Activated naive CD8-positive, alpha-beta T cell treated with anti-CD3 and anti-CD28 coated beads for 36 hours (primary cell): ENCODE measurements at places on chromosomes 2 and 18. TPM values are rescaled to one million over a fixed set of nuclear protein-coding genes. Genes with fewer than 3 reads are reported as not detected.

DNA sequence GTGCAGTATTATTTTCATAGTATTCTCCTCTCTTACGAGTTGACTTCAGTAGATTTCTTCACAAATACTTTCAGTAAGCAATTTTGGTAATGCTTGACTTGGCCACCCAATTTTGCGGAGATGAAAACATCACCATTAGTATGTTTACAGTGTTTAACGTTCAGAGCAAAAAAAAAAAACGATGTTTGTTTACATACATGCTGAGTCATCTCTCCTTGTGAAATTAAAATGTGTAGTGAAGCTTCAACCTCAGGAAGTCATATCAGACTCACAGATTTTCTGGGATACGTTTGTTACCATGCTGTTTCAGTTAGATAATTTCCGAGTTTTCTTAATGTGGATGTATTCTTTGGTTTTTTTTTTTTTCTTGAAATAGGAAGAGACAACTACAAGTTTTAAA lies 100.1 kb downstream of the CTNNA2 start:
- no peaks in the 10 kb centered on the region for H3K4me1 ChIP-seq
- H3K27me3 ChIP-seq, result no peaks in the 10 kb centered on the region
- no peaks in the 10 kb centered on the region for H3K36me3 ChIP-seq
- no peak overlapping the region for H3K4me3 ChIP-seq
- no peak overlapping the region for H3K27ac ChIP-seq

- no peak overlapping the region for H3K4me3 ChIP-seq
- H3K27ac ChIP-seq, result no peak overlapping the region
- peaks cover 43% of the 10 kb centered on the region for H3K27me3 ChIP-seq
- DNase-seq, result no peak
- no peaks in the 10 kb centered on the region for H3K36me3 ChIP-seq
These were observed 292.5 kb downstream of the MTX2 start for GRCh38 chr2:176561706-176562105.

GRCh38 chr2:81513328-81513727 lies 1208.8 kb upstream of the LRRTM1 start:
- no peak overlapping the region for H3K4me3 ChIP-seq

DNA sequence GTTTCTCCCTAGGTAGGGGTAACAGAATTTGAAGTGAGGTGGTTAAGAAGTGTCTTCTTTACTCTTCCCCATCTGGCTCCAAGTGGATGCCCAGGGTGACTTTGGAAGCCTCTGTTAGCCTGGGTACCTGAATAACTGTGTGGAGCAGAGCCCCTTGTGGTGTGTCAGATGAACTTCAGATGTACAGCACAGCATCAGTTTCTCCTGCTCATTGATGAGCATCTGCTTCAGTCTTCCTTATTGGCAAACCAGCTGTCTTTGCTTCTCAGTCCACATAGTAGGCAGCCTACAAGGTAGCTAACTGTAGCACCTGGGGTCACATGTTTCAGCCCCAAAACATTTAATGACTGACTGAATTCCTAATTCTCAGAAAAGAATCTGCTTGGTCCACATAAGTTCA lies 56.2 kb upstream of the ATP8B1 start:
- DNase-seq, result no peak
- H3K27me3 ChIP-seq, result peaks cover 4% of the 10 kb centered on the region
- H3K36me3 ChIP-seq, result no peaks in the 10 kb centered on the region
- no peak overlapping the region for H3K27ac ChIP-seq
- H3K4me3 ChIP-seq, result no peak overlapping the region
- H3K4me1 ChIP-seq, result no peaks in the 10 kb centered on the region

GRCh38 chr2:119415630-119416029 lies 16.0 kb upstream of the TMEM37 start:
- no peaks in the 10 kb centered on the region for H3K4me1 ChIP-seq
- H3K4me3 ChIP-seq, result no peak overlapping the region
- H3K27ac ChIP-seq, result no peak overlapping the region
- peaks cover 4% of the 10 kb centered on the region for H3K27me3 ChIP-seq
- no peak for DNase-seq

DNA sequence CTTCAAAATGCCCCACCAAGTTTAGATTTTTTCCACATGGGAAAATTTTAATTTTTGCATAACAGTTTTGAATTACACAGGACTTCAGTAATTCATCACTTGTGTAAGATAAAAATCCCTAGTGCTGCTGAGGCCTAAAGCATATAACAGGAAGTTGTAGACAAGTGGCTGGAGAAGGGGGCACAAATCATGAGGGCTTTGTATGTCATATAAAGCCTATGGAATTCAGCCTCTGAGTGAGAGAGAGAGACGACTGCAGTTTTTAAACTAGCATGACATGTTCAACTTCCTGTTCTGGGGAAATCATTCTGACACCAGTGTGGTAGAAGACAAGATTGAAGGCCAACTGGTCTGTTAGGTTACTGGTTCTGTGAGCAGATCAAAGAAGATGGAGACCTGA lies 187.3 kb upstream of the CHST9 start:
- DNase-seq, result no peak
- no peaks in the 10 kb centered on the region for H3K4me1 ChIP-seq
- H3K4me3 ChIP-seq, result no peak overlapping the region
- no peak overlapping the region for H3K27ac ChIP-seq
- no peaks in the 10 kb centered on the region for H3K36me3 ChIP-seq
- H3K27me3 ChIP-seq, result no peaks in the 10 kb centered on the region

The COLEC11 gene
- total RNA-seq, result 0.86 TPM

DNA sequence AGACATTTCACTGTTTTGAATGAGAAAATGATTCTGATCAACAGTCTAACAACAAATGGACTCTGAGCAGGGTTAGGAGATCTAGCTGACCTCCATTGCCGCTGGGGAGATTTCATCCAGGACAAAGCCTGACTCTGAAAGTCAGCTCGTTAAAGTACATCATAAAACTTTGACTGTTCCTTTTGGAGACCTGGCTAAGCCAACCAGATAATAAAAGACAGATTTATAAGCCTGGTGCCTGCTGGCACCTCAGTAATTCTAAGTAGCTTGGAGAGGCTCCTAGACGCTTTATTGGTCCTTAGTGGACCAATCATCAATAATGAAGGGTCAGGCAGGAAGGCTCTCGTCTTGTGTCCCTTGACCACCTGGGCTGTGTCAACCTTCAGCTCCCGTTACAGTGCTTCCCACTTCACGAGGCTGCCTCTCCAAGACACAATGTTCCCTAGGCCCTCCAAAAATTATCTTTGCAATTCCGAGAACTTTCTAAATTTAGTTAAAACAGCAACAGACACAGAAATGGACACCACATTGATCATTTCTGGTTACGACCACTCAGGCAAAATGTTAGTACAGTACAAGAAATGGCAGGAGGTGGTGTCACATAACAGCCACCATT lies 47.9 kb upstream of the PMAIP1 start:
- H3K4me3 ChIP-seq, result no peak overlapping the region
- H3K36me3 ChIP-seq, result no peaks in the 10 kb centered on the region
- no peaks in the 10 kb centered on the region for H3K27me3 ChIP-seq

The DSG2 gene
- 0.70 TPM for total RNA-seq

DNA sequence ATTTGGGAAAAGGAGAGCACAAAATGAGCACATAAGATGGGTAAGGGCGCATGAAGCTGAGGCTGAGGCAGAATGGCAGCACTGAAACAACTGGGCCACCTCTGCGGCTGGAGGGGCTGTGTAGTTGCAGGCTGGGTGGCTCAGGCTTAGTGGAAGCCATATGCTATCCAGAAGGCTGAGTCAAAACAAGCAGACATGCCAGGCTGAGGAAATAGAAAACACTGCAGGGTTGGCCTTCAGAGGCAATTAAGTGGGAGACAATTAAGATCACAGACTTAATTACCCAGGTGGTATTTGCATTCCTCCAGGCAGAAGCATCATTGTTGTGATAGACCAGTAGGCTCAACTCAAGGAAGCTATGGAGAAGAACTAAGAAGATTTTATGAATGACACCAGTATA lies 11.4 kb upstream of the XPO1 start:
- H3K4me3 ChIP-seq, result no peak overlapping the region
- H3K36me3 ChIP-seq, result no peaks in the 10 kb centered on the region
- no peak for DNase-seq
- H3K4me1 ChIP-seq, result no peaks in the 10 kb centered on the region
- no peak overlapping the region for H3K27ac ChIP-seq
